ENCODE measurements at places on chromosomes 6 and 20. TPM values are rescaled to one million over a fixed set of nuclear protein-coding genes. Genes with fewer than 3 reads are reported as not detected.

- H3K4me3 ChIP-seq = no peak overlapping the region
- no peaks in the 10 kb centered on the region for H3K27me3 ChIP-seq
- peaks cover 11% of the 10 kb centered on the region for H3K4me1 ChIP-seq
- no peak overlapping the region for H3K27ac ChIP-seq
- DNase-seq = no peak
Measured at GRCh38 chr20:5512694-5513093, 195.9 kb upstream of the PROKR2 start.

DNA sequence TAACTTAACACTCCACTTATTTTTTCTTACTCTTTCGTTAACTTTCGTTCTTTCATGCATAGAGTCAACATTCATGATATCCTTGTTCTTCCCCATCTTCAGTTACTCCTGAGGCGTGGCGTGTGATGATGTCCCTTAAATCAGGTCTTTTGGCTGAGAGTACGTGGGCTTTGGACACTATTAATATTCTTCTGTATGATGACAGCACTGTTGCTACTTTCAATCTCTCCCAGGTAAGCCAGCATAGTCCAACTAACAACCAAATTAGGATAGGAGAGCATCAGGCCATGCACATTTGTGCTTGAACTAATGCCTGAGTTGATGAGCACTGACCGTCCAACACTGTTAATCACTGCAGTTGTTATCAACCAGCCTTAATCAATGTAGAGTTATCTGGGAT is 119.6 kb downstream of the TMEM242 start:
- H3K4me3 ChIP-seq = no peak overlapping the region
- no peaks in the 10 kb centered on the region for H3K4me1 ChIP-seq
- no peak overlapping the region for H3K27ac ChIP-seq
- no peaks in the 10 kb centered on the region for H3K27me3 ChIP-seq

DNA sequence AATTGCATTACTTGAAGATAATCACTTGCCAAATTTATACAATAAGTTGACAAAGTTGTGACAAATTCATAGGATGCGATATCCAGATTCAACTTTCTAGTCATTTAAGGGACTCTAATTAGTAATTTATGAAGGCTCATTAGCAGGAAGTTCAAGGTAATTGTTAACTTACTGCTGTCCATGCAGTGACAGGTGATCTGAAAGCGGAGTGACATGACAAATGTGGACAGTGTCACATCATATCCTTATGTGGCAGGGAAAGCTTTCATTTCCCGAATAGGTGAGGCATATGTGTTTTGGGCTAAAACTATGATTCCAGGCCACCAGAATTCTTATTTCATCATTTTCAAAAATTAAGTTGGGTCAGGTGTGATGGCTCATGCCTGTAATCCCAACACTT is 115.9 kb upstream of the BMP2 start:
- H3K36me3 ChIP-seq = no peaks in the 10 kb centered on the region
- H3K27me3 ChIP-seq = no peaks in the 10 kb centered on the region
- H3K4me1 ChIP-seq = no peaks in the 10 kb centered on the region
- no peak overlapping the region for H3K27ac ChIP-seq

- no peaks in the 10 kb centered on the region for H3K36me3 ChIP-seq
- DNase-seq = no peak
- no peaks in the 10 kb centered on the region for H3K27me3 ChIP-seq
Measured at GRCh38 chr6:48144021-48144420, 33.0 kb upstream of the PTCHD4 start.

DNA sequence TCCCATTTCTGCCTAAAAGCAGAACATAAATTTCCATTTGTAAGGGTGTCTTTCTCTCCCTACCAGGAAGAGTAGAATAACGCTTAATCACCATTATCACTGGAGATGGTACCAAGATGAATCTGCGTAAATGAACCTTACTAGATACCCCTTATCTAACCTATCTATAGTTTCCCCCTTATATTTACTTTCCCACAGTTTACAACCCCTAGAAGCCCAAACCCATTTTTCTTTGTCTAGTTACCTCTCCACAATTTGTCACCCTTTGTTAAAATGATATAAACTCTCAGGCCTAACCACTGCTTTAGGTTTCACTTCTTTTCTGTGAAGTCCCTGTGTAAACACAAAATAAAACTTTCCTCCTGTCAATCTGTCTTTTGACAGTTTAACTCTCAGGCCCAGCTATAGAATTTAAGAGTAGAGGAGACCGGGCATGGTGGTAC is 45.5 kb downstream of the PCNA start:
- no peak overlapping the region for H3K4me3 ChIP-seq
- no peak overlapping the region for H3K27ac ChIP-seq
- peaks cover 11% of the 10 kb centered on the region for H3K4me1 ChIP-seq
- no peaks in the 10 kb centered on the region for H3K36me3 ChIP-seq
- DNase-seq = no peak
- H3K27me3 ChIP-seq = no peaks in the 10 kb centered on the region

The CALHM6 gene
- total RNA-seq = not detected

DNA sequence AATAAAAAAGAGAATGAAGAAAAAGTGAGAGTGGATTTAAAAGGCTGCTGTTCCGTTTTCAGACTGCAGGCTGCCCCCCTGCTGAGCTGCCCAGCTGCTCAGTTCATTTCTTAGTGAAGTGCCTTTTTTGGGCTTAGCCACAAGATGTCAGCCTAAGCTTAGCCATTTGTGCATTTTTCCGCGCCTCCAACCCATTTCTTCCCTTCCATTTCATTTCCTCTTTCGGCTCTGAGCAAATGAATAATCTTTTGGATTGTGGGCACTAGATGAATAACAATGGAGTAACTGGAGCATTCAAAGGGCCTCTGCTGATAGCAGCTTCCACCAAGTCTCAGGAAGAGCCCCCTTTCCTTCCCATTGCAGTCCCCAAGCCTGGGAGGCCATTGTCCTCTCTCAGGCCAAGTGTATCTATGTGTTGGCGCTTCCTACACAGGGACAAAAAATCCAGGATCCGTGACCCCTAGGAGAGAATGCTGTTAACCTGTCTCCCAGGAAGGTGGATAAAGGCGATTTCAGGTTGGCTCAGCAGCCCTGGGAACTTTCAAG is 83.5 kb upstream of the SPTLC3 start:
- H3K4me1 ChIP-seq = peaks cover 33% of the 10 kb centered on the region
- DNase-seq = peak; percentile 64
- H3K36me3 ChIP-seq = no peaks in the 10 kb centered on the region
- H3K4me3 ChIP-seq = no peak overlapping the region

- H3K4me1 ChIP-seq = no peaks in the 10 kb centered on the region
- no peaks in the 10 kb centered on the region for H3K36me3 ChIP-seq
- H3K27ac ChIP-seq = no peak within 1 kb of the TSS
- DNase-seq = no peak
Measured at GRCh38 chr6:96015518-96016333, at the start of gene FUT9. TSS of gene FUT9 (plus strand) at chr6:96015974. CDS start at chr6:96203156, 187,182 bp downstream.

- H3K4me1 ChIP-seq = peaks cover 13% of the 10 kb centered on the region
- H3K27ac ChIP-seq = no peak overlapping the region
- no peak for DNase-seq
- no peaks in the 10 kb centered on the region for H3K27me3 ChIP-seq
- no peak overlapping the region for H3K4me3 ChIP-seq
Measured at GRCh38 chr6:106072501-106073090, 13.5 kb upstream of the PRDM1 start.

- no peaks in the 10 kb centered on the region for H3K36me3 ChIP-seq
- H3K4me1 ChIP-seq = no peaks in the 10 kb centered on the region
- no peak overlapping the region for H3K27ac ChIP-seq
Measured at GRCh38 chr6:76886900-76887299, 576.4 kb downstream of the HTR1B start.

The PRDM1 gene
- total RNA-seq = 1.3 TPM

The IGF2R gene
- total RNA-seq = 54.7 TPM

- H3K27ac ChIP-seq = no peak overlapping the region
- peaks cover 5% of the 10 kb centered on the region for H3K36me3 ChIP-seq
- H3K4me1 ChIP-seq = peaks cover 12% of the 10 kb centered on the region
Measured at GRCh38 chr20:10436053-10436699, 1.1 kb downstream of the SLX4IP start.

GRCh38 chr6:70282919-70283461 is 19.9 kb downstream of the COL9A1 start:
- H3K4me1 ChIP-seq = no peaks in the 10 kb centered on the region
- no peak overlapping the region for H3K4me3 ChIP-seq

DNA sequence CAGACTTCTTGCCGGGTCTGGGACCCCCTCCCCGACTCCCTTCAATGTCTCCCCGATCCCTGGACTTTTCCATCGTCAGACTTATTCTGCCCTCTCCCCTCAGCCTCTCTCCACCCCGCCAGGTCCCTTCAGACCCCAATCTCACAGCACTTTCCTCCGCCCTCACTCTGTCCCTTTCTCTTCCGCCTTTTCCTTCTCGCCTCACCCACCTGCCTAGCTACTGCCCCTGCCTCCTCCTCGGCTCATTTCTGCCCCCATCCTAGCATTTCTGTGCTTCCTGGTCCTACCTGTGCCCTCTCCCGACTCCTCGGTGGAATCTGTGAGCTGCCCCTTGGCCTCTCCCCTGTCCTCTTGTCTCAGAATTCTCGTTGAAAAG is 616 bp downstream of the CHMP4B start:
- H3K36me3 ChIP-seq = peaks cover 11% of the 10 kb centered on the region
- H3K27ac ChIP-seq = peak overlapping the region; percentile 67
- peaks cover 6% of the 10 kb centered on the region for H3K4me1 ChIP-seq
- DNase-seq = no peak
- H3K27me3 ChIP-seq = no peaks in the 10 kb centered on the region
- peak overlapping the region; percentile 87 for H3K4me3 ChIP-seq

GRCh38 chr6:144093236-144093635 is 2.1 kb downstream of the SF3B5 start:
- no peaks in the 10 kb centered on the region for H3K27me3 ChIP-seq
- peaks cover 5% of the 10 kb centered on the region for H3K36me3 ChIP-seq
- DNase-seq = no peak
- no peak overlapping the region for H3K4me3 ChIP-seq
- H3K27ac ChIP-seq = no peak overlapping the region

DNA sequence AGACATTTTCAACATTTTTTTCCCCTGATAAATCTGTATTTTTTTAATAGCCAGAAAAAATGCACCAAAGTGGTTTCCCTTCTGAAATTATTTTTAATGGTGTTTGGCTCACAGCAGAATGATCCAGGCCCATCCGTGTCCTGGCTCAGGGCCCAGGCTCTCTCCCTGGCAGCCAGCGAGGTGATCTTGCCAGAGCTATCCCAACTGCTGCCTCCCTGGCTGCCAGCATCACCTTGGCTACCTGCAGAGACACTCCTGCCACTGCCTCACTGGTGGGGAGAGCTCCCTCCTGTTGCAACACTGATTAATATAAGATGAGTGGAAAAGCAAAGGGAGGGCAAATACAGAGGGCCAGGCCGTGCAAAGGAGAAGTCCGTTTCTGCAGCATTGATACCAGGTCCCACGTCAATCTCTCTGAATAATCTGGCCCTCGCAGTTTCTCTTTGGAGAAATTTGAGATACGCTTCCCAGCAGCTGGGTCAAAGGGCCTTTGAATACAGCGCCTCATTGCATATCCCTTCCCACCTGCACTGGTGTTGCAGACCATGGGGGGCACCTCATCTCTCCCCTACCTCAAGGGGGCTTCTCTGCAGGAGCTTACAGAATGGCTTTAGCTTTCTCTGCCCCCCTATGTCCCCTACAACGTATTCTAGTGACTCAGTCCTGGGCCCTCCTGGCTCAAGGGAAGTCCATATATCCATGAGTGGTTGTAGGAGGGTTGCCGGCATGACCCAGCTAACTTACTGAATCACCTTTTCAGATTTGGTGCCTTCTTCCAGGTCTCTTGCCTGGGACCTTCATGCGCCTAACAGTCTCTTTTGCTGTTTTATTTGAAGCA is 12.8 kb upstream of the DSTN start:
- no peaks in the 10 kb centered on the region for H3K27me3 ChIP-seq
- H3K4me3 ChIP-seq = no peak overlapping the region
- peak overlapping the region; percentile 99 for H3K27ac ChIP-seq
- no peaks in the 10 kb centered on the region for H3K36me3 ChIP-seq
- H3K4me1 ChIP-seq = peaks cover 47% of the 10 kb centered on the region

The RRAGD gene
- total RNA-seq = not detected

The BPI gene
- total RNA-seq = 0.11 TPM

DNA sequence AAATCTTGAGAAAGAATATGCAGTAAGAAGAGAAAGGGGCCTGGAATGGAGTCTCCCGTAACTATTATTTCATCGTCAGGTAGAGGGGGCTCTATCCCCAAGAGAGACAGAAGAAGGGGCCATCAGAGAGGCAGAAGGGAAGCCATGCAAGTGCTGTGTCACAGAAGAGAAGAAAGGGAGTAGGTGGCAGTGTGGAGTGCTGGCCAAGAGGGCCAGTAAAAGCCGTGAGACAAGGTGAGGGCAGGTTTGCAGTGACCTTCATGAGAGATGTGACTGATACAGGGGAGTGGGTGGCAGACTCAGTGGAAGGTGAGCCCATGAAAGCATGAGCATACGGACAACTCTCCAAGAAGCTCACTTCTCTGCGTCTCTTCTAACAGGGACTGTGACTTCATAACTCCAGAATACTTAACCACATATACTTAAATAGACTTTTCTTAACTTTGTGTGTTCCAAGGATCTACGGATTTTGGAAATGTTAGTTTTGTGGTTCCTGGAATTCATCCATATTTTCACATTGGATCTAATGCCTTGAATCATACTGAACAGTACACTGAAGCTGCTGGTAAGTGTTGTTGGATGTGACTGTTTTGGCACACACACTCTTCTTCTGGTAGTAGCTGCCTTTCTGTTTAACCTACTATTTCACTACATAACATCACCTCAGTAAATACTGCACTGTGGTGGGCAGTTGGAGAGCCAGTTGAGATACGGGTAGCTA is 15.6 kb downstream of the PM20D2 start:
- peaks cover 61% of the 10 kb centered on the region for H3K36me3 ChIP-seq
- no peak overlapping the region for H3K4me3 ChIP-seq
- no peaks in the 10 kb centered on the region for H3K27me3 ChIP-seq
- no peak for DNase-seq
- H3K4me1 ChIP-seq = no peaks in the 10 kb centered on the region
- no peak overlapping the region for H3K27ac ChIP-seq

DNA sequence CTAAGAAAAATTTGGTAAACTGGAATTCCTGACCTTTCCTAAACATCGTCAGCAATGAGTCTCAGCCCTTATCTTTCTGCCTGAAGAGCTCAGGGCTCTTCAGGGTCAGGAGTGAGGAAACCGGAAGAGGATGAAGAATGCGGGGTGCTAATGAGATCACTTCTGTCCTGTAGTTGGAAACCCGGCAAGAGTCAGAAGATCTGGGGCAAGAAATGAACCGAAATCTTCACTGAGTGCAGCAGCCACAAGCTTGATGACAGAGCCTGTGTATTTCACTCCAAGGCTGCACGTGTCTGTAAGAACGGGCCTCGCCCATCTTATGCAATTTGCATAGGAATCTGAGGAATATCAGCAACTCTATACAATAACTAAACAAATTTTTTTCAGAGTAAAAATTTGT is 60.4 kb upstream of the QKI start:
- no peaks in the 10 kb centered on the region for H3K36me3 ChIP-seq
- no peaks in the 10 kb centered on the region for H3K27me3 ChIP-seq
- no peak overlapping the region for H3K4me3 ChIP-seq
- DNase-seq = no peak

GRCh38 chr6:135506270-135506997 is 8.9 kb upstream of the AHI1 start:
- no peaks in the 10 kb centered on the region for H3K36me3 ChIP-seq
- DNase-seq = no peak
- no peaks in the 10 kb centered on the region for H3K4me1 ChIP-seq
- H3K27ac ChIP-seq = no peak overlapping the region
- H3K27me3 ChIP-seq = no peaks in the 10 kb centered on the region
- H3K4me3 ChIP-seq = no peak overlapping the region

The TMC2 gene
- not detected for total RNA-seq

The OR2J3 gene
- not detected for total RNA-seq

The HSPA12B gene
- not detected for total RNA-seq

All from SJSA1 (cell line).